A172 (cell line): ENCODE measurements at places on chromosomes 16 and 17. TPM values are rescaled to one million over a fixed set of nuclear protein-coding genes. Genes with fewer than 3 reads are reported as not detected.

DNA sequence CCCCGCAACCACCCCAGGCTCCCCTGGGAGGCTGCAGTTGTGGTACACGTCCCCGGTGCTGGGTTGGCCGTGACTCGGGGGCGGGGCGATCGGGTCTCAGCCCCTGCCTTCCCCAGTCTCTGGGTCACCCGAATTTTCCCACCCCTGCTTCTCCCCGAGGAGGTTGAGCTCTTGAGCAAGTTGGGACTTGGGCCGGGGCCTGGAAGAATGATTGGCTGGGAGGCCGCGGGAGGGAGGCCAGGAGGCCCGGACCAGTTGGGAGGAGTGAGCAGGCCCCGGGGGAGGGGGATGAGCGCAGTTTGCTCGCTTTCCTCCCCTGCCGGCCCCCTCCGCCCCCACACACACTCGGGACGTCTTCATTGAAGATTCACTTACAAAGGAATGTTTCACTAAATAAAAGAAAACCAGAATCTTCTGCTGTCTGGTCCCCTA, 4.5 kb upstream of the HEXIM1 start:
- DNase-seq = no peak

DNA sequence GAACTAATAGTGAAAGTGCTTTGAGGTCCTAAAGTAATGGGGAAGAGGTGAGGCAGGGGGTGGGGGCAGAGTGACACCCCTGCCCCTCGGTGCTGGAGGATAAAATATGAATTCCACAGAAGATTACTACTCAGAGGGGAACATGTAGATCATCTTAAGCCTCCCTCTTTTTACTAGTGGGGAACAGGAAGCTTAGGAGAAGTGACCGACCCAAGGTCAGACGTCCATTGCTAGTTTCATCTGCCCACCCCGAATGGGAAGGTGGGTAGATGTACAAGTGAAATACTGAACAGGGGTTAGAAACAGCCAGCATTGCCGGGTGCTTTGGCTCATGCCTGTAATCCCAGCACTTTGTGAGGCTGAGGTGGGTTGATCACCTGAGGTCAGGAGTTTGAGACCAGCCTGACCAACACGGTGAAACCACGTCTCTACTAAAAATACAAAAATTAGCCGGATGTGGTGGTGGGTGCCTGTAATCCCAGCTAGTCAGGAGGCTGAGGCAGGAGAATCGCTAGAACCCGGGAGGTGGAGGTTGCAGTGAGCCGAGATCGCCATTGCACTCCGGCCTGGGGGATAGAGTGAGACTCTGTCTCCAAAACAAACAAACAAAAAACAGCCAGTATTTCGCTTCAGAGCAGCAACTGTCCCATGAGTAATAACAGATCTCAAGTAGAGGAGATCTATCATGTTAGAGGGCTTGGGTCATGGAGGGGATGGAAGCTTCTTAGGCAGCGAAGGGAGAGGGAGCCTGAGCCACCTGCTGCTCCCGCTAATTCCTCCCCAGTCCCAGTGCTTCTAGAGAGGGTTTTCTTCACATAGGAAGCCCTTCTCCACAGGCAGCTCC, 1.2 kb upstream of the NR1D1 start:
- DNase-seq = no peak

The FN3KRP gene
- 50.0 and 54.4 TPM in 2 replicates for total RNA-seq

DNA sequence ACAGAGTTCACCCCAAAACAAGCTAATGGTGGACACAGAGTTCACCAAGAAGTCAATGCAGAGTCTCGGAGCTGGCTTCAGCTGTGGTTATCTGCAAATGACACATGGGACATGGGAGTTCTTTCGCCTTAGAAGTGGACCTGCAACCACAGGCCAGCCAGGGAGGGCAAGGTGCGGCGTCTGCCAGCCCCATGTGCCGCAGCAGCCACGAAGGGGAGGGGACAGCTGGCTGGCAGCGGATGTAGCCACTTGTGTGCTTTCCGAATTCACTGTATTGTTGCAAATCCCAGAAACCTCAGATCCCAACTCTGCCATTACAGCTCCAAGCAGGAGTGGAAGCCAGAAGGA, 24.8 kb downstream of the LMF1 start:
- no peak for DNase-seq

The GPRC5C gene
- total RNA-seq = 2.7 and 5.9 TPM in 2 replicates

DNA sequence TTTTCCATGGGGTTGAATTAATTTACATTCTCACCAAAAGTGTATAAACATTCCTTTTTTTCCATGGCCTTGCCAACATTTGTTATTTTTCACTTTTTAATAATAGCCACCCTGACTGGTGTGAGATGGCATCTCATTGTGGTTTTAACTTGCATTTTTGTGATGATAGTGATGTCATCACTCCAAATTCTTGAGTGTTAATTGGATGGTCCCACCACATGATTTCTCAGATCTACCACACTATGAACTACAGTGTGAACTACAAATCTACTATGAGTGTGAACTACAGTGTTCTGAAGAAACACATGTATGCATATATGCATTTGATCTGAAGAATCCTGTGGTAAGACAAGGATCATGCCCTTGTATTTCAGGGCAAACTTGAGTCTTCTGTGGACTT, 340.1 kb downstream of the ABCC12 start:
- DNase-seq = peak; percentile 52

The LGALS9B gene
- not detected in 2 replicates for total RNA-seq

The DOC2B gene
- total RNA-seq = 0.14 TPM in 2 replicates

- peak; percentile 77 for DNase-seq
These were observed 4.9 kb upstream of the CDH1 start for GRCh38 chr16:68732042-68732680.

The RPL13 gene
- 4,331 and 5,553 TPM in 2 replicates for total RNA-seq

DNA sequence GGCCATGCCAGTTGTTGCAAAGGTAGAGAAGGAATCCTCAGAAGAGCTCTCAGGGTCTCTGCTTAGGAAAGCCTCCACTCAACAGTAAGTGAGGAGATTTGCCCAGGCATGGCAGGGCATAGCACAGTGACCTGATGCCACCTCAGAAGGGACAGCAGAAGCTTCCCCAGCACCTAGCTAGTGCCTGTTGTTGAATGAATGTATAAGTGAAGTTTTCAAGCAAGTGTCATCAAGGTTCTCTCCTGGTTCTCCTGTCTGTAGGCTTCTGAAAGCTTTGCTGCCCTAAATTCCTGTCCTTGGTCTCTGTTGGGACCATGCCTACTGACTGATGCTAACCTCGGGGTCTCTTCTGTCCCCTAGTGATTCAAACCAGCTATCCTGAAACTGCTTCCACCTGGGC, 114.9 kb upstream of the TBX2 start:
- DNase-seq = no peak

The WNT9B gene
- total RNA-seq = not detected in 2 replicates

DNA sequence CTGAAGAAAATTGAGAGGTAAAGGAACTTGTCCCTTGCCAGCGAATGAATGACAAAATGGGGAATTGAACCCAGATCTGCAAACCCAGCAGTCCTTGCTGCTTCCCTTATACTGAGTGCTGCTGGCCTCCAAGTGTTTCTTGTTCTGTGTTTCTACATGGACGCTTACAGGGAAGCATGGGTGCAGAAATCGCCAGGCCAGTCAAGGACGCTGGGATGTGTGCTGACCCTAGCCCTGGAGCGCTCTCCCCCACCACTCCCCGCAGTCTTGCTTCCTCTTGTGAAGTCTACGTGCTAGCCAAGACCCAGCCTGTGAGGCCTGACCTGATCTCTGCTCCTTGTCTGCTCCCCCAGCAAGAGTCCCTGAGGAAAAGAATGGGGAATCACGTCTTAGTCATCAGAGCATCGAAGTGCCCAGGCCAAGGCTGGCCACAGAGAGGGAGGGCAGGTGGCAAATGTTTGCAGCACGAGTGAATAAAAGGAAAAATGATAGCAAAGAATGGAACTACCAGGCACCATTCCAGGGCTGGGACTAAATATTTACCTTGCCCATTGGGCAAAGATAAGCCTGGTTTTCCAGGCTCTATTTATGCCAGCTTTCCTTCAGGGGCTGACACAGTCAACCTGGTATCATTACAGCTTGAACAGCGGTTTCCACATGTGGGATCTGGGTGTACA, 17.4 kb downstream of the CA4 start:
- peak; percentile 42 for DNase-seq

GRCh38 chr17:9907883-9908648, 3.0 kb upstream of the RCVRN start:
- peak; percentile 25 for DNase-seq

GRCh38 chr16:31344712-31345111, 10.3 kb upstream of the ITGAX start:
- no peak for DNase-seq

The ZNF747 gene
- total RNA-seq = 2.0 and 2.5 TPM in 2 replicates

- DNase-seq = no peak
These were observed 64.9 kb downstream of the TEX14 start for GRCh38 chr17:58626905-58627304.

- DNase-seq = no peak
These were observed 101.8 kb upstream of the CDH13 start for GRCh38 chr16:82524976-82525375.

The OTOP2 gene
- total RNA-seq = not detected in 2 replicates

The SPNS2 gene
- total RNA-seq = 28.3 and 28.5 TPM in 2 replicates

The PMFBP1 gene
- total RNA-seq = 1.7 and 1.8 TPM in 2 replicates

DNA sequence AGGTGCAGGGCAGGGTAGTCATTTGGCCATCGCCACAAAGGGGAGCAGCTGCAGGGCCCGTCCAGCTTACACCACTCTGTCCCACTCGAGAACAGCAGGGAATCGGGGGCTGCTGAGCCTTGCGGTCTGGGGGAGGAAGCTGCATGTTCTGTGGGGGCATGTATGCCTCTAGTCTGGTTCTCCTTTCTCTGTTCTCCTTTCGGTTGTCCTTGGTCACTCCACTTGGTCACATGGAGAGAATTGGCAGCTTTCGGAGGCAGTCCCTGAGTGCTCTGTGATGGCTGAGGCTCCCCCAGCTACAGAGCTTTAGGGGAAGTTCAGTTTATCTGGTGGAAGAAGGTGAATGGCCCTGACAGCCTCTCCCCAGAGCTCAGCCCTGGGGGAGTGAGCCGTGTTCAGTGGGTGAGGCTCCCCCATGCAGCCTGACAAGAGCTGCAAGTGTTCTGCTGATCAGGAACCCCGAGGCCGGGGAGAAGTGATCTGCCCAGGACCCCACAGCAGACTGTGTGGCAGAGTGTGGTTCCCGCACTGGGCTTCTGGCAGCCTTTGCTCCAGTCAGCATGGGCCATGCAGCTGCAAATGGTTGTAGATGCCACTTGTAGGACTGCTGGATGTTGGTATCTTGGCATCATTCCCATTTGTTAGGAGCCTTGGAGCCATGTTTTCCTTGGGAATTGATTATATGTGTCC, 22.3 kb upstream of the SMPD3 start:
- DNase-seq = no peak
